ENCODE measurements at places on chromosomes 4 and X.

DNA sequence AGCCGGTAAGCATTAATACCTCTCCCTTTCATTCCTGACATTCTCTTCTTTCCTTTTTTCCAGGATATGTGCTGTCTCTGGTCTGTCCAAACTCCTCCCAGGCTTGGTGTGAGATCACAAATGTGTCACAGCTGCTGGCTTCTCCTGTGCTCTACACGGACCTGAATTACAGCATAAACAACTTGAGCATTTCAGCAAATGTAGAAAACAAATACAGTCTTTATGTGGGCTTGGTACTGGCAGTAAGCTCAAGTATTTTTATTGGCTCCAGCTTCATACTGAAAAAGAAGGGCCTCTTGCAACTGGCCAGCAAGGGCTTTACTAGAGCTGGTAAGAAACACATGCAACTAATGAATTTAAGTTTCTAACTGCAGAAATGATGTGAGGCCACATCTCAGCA, 8.4 kb downstream of the NIPAL1 start:
- DNase-seq = no peak

DNA sequence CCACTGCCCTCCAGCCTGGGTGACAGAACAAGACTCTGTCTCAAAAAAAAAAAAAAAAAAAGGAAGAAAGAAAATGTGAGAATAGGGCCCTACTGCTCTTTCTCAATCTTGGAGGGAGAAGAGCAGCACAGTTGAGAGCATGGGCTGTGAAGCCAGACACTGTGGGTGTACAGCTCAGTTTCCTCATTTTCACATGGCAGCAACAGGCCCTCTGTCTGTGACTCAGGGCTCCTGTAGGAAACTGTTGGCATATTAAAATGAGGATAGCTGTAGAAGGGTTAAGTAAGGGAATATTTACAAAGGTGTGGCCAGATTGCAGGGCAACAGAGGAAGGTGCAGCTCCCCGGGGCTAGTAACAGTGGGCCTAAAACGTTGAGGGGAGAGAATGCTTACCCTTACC, 3.4 kb downstream of the AKAP14 start:
- DNase-seq = no peak

DNA sequence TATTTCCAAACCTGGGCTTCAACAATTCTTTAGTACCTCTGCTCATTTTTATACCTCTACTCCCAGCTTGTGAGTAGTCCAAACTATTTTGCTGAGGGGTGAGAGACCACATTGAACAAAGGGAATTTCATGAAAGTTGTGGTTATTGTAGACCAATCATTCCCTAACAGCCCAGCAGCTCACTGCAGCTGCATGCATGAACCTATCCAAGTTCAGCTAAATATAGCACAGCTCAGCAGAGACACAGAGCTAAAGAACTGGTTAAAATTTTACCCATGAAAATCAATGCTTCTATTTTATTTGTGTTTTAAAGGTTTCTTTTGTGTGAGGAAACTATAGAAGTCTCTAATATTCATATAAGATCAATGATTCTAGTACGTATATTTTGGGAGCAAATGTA, 82.7 kb downstream of the TECRL start:
- no peak for DNase-seq

- DNase-seq = no peak
Measured at GRCh38 chrX:125765347-125765746, 400.7 kb downstream of the DCAF12L2 start.

DNA sequence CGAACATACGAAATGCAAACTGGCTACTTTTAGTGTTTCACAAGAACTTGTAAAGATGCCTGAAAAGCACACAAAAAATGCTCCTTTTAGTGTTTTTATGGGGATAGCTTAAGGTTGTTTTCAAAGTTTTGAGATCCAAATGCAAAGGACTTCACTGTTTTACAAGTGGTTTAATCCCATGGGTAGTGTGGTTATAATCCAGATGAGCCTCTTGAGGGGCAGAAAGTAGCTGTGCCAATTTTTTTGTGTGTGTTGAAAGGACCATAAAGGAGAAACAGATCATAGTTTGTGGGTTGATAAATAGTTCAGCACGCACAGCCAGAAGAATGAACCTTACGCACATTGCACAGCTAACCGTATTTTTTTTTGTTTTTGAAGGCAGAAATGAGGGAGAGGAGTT, 126.9 kb upstream of the GIMD1 start:
- DNase-seq = no peak

DNA sequence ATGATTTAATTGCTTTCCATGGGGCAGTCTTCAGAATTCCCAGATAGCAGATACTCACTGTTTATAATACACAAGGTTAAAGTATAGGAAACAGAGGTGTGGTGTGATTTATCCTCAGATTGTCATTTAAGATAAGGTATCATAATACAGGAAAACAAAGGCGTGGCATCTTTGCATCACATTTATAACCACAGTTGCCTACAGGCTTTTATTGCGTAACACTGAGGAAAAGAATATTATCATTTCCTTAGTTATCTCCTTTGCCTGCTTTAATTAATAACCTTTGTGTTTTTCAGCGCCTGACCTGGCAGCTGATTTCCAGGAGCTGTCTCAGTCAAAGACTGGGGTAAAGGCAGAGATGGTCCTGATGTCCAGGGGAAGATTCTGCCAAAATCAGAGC, 68.8 kb downstream of the SSX7 start:
- no peak for DNase-seq

GRCh38 chr4:13641084-13641483, 13.6 kb upstream of the BOD1L1 start:
- no peak for DNase-seq

GRCh38 chrX:15816886-15817285, 26.6 kb downstream of the ZRSR2 start:
- peak; percentile 23 for DNase-seq

DNA sequence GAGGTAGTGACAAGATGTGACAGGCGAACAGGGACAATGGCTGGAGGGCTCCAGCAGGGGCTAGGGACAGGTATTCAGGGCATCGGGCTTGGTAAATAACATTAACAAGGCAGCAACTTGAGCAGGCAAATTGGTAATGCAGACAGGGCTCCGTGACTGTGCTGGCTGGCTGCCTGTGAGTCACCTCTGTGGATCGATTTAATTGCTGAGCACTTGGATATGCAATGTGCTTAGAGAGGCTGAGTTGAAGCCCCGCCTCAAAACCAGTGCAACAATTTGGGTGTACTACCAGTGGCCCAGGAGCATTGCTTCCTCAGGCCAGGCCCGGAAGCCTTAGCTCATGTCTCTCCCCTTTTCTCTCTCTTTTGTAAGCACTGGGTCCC, 19.5 kb downstream of the CNGA2 start:
- no peak for DNase-seq

DNA sequence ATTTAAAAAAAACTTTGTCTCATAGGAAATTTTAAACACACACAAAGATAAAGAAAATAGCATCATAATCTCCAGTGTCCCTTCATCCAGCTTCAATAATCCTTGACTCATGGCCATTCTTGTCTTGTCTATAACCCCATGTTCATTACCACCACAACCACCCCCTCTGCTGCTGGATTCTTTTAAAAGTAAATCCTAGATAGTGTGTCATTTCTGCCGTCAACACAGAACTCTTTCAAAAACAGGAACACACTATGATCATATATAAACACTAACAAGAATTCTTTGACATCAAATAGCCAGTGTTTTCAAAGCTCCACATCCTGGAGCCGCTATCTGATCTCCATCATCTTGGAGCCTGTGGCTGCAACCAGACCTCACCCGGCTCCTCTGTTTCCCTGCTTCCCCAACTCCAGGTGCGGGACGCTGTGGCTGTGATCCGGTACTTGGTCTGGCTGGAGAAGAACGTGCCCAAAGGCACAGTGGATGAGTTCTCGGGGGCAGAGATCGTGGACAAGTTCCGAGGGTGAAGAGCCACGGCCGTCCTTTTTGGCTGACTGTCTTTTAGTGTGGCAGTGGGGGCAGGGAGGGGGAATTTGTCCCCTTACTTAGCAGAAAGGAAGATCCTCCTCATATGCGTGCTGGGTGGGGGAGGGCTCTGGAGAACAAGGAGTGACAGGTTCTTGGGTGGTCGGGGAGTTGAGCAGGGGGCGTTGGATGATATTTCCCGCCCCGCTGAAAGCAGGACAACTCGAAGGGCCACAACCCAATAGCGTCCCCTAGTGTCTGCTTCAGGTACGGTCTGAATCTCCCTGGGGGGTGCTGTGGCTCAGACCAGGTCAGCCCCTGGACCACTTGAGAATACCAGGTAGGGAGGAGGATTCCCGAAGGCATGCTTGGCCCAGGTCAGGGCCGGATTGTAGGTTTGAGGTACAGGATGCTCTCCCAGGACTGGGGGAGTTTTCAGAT, 15.6 kb downstream of the XPNPEP2 start:
- no peak for DNase-seq

DNA sequence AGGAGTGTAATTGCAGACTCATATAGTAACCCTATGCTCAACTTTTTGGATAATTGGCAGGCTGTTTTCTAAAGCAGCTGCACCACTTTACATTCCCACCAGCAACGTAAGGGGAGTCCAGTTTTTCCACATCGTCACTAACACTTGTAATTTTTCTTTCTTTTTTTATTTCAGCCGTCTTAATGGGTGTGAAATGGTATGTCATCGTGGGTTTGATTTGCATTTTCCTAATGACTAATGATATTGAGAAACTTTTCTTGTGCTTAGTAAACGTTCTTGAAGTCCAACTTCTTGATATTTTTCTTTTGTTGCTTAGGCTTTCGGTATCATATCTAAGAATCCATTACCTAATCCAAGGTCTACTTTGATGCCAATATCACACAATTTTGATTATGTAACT, 95.3 kb upstream of the IL1RAPL1 start:
- DNase-seq = no peak

Data from upper lobe of left lung (tissue), 6 donors.